ENCODE measurements at places on chromosomes 12 and 14. TPM values are rescaled to one million over a fixed set of nuclear protein-coding genes. Genes with fewer than 3 reads are reported as not detected.

The EML5 gene
- 0.19 TPM for total RNA-seq

The KLRB1 gene
- not detected for total RNA-seq

The CIROP gene
- total RNA-seq, result not detected

The RD3L gene
- total RNA-seq, result not detected

The KRT82 gene
- total RNA-seq, result not detected

The BCL7A gene
- 6.8 TPM for total RNA-seq

The MYO1A gene
- not detected for total RNA-seq

The SLCO1B1 gene
- total RNA-seq, result not detected

The PGF gene
- total RNA-seq, result 252 TPM

The ZNF891 gene
- 0.93 TPM for total RNA-seq

The ZNF84 gene
- 20.5 TPM for total RNA-seq

The LALBA gene
- total RNA-seq, result not detected

The NEDD1 gene
- total RNA-seq, result 34.7 TPM

The INSM2 gene
- total RNA-seq, result not detected

The PTHLH gene
- not detected for total RNA-seq

The DUSP6 gene
- total RNA-seq, result 317 TPM

The HOXC12 gene
- total RNA-seq, result not detected

The CCDC177 gene
- total RNA-seq, result not detected

The CLEC4C gene
- total RNA-seq, result not detected

The NOS1 gene
- not detected for total RNA-seq

The PLEKHG7 gene
- total RNA-seq, result not detected

The SYT1 gene
- total RNA-seq, result 9.7 TPM

The GLI1 gene
- total RNA-seq, result 0.17 TPM

The MYF6 gene
- total RNA-seq, result not detected

The SETD1B gene
- 2.7 TPM for total RNA-seq

The PRH2 gene
- not detected for total RNA-seq

The SLC6A15 gene
- 0.51 TPM for total RNA-seq

The SERPINA1 gene
- total RNA-seq, result 0.23 TPM

The GPD1 gene
- not detected for total RNA-seq

The TRIAP1 gene
- 40.0 TPM for total RNA-seq

The JPH4 gene
- total RNA-seq, result not detected

The RASSF9 gene
- total RNA-seq, result 7.7 TPM

The ARMH4 gene
- 2.0 TPM for total RNA-seq

The FAM216A gene
- 10.1 TPM for total RNA-seq

The WDR20 gene
- 20.1 TPM for total RNA-seq

The IQSEC3 gene
- under 0.01 TPM for total RNA-seq

The SERPINA10 gene
- not detected for total RNA-seq

The GDF3 gene
- 2.9 TPM for total RNA-seq

The SYCP3 gene
- not detected for total RNA-seq

The NOPCHAP1 gene
- 8.0 TPM for total RNA-seq

The FOS gene
- 8.2 TPM for total RNA-seq

The CYP46A1 gene
- total RNA-seq, result 0.14 TPM

The GLS2 gene
- total RNA-seq, result 0.51 TPM

The AP1G2 gene
- 29.6 TPM for total RNA-seq

The RND1 gene
- total RNA-seq, result 3.4 TPM

The NFATC4 gene
- total RNA-seq, result 11.1 TPM

The SLC5A8 gene
- not detected for total RNA-seq

The ABHD12B gene
- not detected for total RNA-seq

The HNF1A gene
- not detected for total RNA-seq

The CD163 gene
- not detected for total RNA-seq

The KLRF1 gene
- total RNA-seq, result not detected

The ATF7IP gene
- total RNA-seq, result 32.3 TPM

The FBXL14 gene
- 21.7 TPM for total RNA-seq

The GZMB gene
- not detected for total RNA-seq

The RGS6 gene
- total RNA-seq, result not detected

The TCL1B gene
- total RNA-seq, result not detected

The SLC2A3 gene
- total RNA-seq, result 32.5 TPM

The OAS2 gene
- total RNA-seq, result 8.4 TPM

The KRT8 gene
- total RNA-seq, result 9.5 TPM

The BICDL1 gene
- 0.05 TPM for total RNA-seq
